Hematopoietic multipotent progenitor cell treated with erythropoietin and hydrocortisone succinate and interleukin-3 and kit ligand, for 6 days (in vitro differentiated cells): ENCODE measurements at places on chromosomes 6 and 20.

- DNase-seq: no peak
Observed at GRCh38 chr20:63083831-63084562, 77.2 kb upstream of the BHLHE23 start.

DNA sequence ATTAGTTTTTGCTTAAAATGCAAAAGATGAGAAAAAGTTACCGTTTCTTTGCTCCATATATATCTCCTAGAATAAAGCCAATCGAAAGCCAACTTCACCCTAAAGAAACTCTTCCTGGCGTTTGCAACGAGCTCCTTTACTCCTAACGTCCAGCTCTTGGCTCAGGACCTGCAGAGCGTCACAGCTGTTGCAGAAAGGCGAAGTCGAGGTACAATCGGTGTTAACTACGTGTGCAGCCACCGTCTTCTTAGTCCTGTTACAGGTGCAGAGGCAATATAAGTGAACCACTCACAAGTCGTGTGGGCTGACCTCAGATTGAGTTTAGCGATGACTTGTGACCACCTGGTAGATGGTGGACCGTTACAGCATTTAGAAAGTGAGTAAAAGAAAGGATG, 113.1 kb downstream of the TRIM27 start:
- no peak for DNase-seq

GRCh38 chr6:148629592-148630465, 117.0 kb upstream of the UST start:
- DNase-seq: no peak

DNA sequence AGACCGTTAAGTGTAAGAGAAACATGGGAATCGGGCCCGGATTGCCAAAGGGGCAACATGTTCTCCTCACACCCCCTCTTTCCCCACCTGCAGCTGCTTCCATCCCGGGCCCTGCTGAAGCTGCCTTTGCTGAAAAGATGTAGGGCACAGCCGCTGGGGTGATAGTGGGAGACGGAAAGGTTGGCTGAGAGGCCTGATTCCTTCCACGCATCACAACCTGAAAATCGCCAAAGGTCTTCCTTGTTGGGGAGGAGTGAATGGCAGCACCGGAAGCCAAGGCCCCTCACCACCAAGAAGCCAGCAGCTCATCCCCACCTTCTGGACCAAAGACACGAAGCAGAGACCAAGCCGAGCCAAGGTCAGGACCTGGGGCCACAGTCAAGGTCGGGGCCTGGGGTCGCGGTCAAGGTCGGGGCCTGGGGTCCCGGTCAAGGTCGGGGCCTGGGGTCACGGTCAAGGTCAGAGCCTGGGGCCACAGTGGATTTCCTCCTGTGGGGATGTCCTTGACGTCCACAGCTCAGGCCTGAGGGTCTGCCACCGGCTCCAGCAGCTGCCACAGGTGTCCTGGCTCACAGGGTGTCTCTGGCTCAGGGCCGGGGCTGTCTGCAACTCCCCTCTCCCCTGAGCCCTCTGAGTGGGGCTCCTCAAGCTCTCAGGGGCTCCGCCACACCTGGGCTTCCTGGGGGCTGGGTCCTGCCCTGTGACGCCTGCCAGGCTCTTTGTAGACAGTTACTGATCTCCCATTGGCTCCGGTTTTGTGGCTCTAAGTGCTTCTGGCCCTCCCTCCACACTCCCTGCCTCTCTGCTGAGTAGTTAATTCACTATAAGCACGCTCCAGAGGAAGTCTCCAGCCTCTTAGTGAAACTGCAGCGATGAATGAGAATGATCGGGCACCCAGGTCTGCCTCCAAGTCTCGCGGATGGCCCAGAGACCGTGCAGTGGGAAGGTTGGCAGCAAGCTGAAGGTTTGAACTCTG, 5.5 kb upstream of the CHRNA4 start:
- no peak for DNase-seq

DNA sequence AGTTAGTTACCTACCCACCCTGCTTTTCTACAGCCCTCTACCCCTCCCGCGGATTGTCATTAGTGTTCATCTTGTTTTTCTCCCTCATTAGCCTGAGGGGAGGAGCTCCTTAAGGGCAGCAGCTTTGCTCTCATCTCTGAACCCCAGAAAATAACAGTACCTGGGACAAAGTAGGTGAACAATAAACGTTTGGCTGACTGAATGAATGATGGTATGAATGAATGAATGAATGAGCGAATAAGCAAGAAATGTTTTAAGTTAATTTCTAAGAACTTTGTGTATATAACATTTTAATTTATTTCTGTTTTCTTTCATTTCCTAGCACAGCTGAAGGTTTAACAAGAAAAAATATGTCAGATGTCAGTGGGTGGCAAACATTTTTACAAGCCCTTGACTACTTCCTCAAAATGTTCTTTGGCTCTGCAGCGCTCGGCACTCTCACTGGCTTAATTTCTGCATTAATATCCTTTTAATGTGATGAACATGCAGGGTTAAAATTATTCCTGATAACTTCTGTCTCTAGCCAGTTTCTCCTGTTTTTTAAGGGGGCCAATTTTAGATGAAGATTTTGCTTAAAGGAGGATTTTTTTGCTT, 50.1 kb downstream of the SLC9A8 start:
- DNase-seq: no peak

DNA sequence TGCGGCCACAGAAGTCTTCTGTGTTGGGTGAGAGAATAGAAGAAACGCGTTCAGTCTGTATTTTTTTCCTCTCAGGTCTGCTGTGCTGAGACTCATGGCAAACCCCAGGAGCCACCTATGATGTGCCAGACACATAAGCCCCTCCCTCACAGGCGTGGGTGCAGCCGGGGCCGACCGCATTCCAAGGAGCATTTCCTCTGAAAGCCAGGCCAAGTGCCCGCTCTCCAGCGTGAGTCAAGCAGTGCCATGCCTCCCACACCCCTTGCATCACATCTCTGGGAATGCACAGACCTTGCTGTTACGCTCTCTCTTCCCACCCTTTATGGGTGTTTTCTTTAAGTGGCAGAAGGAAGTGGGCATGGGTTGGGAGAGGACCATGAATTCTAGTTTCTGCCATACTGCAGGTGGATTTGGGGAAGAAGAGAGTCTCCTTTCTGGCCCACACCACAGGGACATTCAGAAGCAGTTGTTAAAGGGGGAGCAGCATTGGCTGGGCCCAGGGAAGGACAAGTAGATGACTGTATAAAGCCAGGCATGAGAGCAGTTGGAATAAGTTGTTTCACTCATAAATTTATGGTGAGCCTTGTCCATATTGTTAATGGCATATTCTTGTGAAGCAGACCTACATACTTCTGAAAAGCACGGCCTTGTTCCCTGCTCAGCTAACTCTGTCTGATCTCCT, 37.1 kb upstream of the TFAP2A start:
- no peak for DNase-seq

DNA sequence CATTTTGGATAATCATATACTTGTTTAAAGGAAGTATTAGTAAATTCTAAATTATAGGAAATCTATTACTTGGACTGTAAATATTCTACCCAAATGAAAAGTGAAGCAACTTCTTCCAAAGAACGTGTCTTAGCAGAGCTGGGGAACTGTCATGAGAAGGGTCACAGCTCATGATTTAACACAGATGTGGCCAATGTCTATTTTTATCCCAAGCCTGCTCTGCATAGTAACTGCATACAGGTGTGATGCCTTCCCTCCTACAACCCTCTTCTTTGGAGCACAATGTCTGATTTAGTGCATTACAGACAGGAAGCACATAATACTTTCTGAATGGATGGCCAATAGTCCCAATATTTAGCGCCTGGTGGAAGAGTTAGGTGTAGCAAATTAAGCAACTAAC, 138.7 kb upstream of the THEMIS start:
- no peak for DNase-seq

DNA sequence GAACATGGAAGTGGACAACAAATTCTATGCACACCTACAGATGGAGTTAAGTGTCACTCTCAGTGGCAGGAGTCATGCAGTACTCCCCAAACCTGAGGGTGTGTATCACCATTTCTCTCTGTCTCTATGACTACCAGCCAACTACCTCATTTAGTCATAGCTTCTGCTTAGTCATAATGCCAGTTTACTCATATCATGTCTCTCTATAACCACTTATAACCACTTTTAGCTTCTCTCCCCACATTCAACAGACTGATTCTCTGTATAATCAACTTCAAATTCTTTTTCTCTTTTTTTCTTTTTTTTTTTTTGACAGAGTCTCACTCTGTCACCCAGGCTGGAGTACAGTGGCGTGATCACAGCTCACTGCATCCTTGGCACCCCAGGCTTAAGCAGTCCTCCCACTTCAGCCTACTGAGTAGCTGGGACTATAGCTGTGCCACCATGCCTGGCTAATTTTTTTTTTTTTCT, 13.8 kb upstream of the GTF3C6 start:
- DNase-seq: peak; percentile 95

GRCh38 chr6:38476888-38477287, 162.8 kb downstream of the BTBD9 start:
- DNase-seq: no peak

- DNase-seq: no peak
Observed at GRCh38 chr6:108733706-108734265, 114.4 kb upstream of the ARMC2 start.

DNA sequence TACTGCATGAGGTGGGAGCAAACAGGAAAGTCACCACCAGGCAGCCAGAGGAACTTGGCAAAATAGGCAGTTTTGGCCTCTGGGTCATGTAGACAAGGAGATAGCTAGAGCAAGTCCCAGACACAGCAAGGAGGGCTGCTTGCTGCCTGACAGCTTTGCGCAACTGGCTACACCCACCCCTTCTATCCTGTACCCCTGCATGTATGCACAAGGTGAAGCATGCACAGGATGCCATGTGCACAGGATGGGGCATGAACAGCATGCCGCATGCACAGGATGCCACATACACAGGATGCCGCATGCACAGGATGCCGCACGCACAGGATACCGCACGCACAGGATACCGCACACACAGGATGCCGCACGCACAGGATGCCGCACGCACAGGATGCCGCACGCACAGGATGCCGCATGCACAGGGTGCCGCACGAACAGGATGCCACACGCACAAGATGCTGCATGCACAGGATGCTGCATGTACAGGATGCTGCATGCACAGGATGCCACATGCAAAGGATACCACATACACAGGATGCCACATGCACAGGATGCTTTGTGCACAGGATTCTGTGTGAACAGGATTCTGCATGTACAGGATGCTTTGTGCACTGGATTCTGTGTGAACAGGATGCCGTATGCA, 104.9 kb upstream of the IYD start:
- DNase-seq: no peak

GRCh38 chr20:63457737-63458136, 14.7 kb downstream of the KCNQ2 start:
- peak; percentile 29 for DNase-seq

DNA sequence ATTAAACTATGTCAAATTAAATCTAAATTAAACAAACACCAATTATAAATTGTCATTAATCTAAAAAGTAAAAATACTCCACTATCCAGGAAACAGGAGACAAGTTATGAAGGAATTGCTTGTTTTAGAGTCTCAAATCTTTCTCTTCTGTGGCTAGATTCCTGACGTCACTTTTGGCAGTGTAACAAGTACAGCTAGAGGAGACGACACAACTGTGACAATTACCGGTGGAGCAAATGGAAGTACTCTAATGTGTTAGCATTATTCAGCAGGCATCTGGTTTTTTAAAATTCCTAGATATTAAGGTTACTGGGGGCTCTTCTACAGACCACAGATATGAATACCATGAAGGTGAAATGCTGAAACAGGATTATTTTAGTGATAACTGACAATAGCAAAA, 1042.7 kb downstream of the EPHA7 start:
- no peak for DNase-seq

DNA sequence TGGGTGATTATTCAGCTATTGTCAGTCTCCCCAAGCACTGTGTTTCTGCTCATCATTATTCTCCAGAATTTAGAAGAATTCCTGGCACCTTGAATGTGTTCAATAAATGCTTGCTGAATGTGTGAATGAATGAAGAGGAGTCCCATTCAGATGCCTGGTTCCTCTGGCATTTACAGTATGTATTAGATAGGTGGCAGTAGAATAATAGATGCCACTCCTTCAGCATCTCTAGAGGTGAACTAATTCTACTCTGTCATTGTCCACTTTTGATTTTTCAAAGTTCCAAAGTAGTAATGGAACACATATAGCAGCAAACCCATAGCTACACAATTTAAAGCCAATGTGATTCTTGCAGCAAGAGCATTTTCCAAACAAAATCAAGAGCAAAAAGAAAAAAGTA, 118.9 kb upstream of the CEP162 start:
- peak; percentile 2 for DNase-seq

DNA sequence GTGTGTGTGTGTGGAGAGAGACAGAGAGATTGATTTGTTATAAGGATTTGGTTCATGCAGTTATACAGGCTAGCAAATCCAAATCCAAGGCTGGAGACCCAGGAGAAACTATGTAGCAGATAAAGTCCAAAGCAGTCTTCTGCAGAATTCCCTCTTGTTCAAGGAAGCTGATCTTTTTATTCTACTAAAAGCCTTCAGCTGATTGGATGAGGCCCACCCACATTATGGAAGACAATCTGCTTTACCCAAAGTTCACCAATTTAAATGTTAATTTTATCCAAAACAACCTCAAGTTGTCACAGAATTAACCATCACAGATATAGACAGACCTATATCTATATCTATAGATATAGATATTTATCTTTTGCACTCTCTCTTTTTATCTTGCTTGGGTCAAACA, 67.0 kb downstream of the TPBG start:
- no peak for DNase-seq

DNA sequence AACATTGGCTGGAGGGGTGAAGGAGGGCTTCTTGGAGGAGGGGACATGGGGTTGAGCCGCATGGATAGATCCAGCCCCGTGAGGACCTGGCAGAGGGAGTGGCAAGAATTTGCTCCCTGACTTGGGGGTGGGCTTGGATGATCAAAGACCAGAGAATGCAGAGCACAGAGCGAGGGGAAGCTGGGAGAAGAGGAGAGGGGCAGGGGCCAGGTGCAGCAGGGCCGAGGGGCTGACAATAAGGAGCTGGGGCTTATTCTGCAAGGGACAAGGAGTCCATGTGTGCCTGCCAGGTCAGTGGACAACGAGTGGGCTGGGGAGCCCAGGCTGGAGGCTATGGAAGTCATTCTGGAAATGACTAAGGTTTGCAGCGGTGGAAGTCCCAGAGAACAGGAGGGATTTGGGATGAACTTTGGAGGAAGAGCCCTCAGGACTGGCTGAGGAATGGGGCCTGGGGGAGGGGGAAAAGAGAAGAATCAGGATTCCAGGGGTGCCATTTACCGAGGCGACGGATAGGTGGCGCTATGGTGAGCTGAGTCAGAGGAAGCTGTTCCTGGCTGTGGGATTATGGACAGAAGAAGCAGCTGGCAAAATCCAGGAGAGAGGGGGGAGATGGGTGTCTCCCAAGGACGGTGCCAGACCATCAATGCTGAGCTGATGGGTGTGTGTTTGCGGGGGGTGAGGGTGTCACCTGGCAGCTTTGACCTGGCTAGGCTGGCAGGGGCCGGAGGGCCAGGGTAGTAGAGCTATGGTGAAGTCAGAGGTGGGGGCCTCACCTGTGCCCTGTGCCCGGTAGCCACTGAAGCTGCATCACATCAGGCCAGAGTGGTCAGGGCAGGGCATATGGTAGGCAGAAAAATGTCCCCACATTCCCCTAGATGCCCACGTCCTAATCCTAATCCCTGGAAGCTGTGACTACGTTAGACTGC, 7.8 kb downstream of the KCNG1 start:
- DNase-seq: peak; percentile 58
